Panc1 (cell line): ENCODE measurements at places on chromosomes 16 and 17. TPM values are rescaled to one million over a fixed set of nuclear protein-coding genes. Genes with fewer than 3 reads are reported as not detected.

DNA sequence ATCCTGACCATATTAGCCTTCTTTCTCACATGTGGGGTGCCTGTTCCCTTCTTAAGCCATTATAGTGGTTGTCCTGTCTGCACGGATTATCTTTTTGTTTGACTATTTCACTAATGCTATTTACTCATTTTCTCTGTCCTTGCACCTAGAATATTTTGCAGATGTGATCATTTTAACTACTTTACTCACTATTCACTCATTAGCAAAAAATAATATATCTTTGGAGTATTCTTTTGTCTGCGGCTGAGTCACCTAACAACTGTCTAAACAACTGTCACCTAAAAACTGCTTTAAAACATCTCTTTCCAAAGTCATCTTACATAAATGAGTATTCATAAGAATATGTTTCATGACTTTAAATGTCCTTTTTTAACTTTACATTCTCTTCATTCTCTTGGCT, 87.4 kb downstream of the KCNJ2 start:
- no peaks in the 10 kb centered on the region for H3K4me1 ChIP-seq
- H3K4me3 ChIP-seq, result no peak overlapping the region
- H3K36me3 ChIP-seq, result no peaks in the 10 kb centered on the region
- peaks cover 2% of the 10 kb centered on the region; the same call in 1 of the 2 replicates for H3K27me3 ChIP-seq

DNA sequence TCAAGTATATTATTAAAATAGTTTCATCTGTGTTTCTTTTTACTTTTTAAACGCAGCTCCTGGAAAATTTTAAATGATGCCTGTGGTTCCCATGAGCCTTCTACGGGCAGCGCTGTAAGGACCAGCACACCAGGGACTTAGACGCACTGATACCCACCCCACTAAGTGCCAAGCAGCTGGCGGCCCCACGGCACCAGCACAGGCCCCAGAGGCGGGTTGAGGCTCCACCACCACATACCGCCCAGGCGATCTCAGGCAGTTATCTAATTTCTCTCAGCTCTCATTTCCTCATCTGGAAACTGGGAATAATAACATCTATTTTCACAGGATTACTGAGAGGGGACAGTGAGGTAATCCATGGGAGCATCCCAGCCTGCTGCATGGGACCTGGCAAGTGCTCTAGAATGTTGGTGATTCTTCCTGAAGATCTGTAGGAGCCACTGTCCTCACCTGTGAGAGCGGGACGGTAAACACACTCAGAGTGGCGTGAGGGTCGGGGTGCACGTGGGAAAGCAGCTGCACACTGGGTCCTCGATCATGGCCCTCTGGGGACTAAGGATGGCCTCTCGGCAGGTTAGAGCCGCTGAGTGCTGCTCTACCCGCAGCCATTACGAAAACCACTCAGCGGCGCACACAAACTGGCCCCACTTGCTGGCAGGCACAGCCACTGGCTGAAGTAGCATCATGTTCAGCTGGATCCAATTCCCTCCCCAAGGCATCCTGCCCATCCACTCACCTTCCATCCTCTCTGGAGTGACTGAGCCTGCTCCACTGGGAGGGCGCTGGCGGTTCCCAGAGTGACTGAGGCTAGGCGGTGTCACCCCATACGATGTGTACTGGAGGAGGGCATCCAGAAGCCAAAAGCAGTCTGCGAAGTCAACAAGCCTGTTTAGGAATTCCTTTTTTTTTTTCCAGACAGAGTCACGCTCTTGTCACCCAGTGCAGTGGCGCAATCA, 17.6 kb upstream of the SLC38A8 start:
- H3K4me1 ChIP-seq, result no peaks in the 10 kb centered on the region
- no peak overlapping the region for H3K4me3 ChIP-seq
- H3K27ac ChIP-seq, result no peak overlapping the region
- H3K27me3 ChIP-seq, result no peaks in the 10 kb centered on the region
- peaks cover 4% of the 10 kb centered on the region; the same call in 1 of the 2 replicates for H3K36me3 ChIP-seq

- H3K4me3 ChIP-seq, result no peak overlapping the region
- no peak for DNase-seq
- peaks cover 3% of the 10 kb centered on the region; the same call in 1 of the 2 replicates for H3K4me1 ChIP-seq
These were observed 189.5 kb upstream of the GSE1 start for GRCh38 chr16:85423631-85424030.

DNA sequence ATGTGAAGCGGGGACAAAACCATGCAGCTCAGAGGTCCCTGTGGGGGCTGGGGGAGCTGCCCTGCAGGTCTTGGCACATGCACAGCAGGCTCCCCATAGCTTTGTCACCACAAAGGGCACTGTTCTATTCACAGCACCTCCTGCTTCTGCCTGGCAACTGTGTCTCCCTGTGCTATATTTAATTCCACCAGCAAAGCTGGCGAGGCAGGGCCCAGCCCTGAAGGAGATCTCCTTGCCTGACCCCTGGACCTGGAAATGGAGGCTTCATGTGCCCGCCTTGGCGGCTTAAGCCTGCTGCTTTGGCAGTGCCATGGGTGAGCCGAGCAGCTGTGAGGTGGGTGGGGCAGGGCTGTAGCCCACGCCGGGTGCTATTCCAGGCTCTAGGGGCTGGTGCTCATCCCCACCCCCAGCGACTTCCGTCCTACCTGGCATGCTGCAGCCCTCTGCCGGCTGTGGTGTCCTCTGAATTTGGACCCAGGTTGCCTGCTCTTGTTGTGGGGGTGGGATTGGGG, 6.8 kb downstream of the LDHD start:
- peaks cover 54% of the 10 kb centered on the region for H3K4me1 ChIP-seq
- no peaks in the 10 kb centered on the region for H3K36me3 ChIP-seq
- DNase-seq, result no peak
- H3K4me3 ChIP-seq, result no peak overlapping the region
- peak overlapping the region; percentile 86 for H3K27ac ChIP-seq

DNA sequence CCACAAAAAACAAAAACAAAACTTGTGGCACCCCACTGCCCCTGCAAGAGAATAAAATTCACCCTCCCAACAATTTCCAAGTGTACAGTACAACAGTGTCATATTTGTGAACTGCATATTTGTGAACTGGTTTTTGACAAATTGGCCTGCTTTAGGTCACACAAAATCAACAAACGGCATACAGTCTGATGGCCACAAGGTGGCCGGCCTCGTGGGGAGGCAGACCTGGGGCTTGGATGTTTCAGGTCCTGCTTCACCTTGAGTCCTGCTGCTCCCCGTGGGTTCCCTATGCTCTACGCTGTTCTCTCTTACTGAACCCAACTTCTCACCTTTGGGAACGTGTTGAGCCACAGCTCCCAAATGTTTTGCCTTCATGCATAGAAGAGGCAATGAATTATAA, 102.2 kb downstream of the CDK5R1 start:
- no peaks in the 10 kb centered on the region for H3K36me3 ChIP-seq
- no peaks in the 10 kb centered on the region for H3K4me1 ChIP-seq
- no peak overlapping the region for H3K27ac ChIP-seq
- H3K27me3 ChIP-seq, result peaks cover 7% of the 10 kb centered on the region; the same call in 1 of the 2 replicates
- no peak for DNase-seq
- no peak overlapping the region for H3K4me3 ChIP-seq

DNA sequence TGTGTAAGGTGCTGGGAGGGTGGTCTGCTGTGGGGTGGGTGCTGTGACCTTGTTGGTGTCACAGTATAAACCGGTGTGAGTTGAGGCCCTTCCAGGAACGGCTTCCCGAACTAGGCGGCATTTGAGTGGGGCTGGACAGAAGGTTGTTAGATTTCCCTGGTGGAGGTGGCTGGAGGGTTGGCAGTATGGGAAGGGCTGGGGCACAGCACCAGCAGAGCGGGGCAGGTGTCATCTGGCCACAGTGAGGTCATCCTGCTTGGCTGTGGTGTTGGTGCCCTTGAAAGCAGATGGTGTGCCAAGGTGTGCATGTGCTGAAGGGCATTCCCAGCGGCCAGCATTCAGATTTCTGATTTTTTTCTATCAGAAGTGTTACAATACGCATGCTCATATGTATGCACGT, 28.1 kb downstream of the BANP start:
- no peak for DNase-seq
- H3K27ac ChIP-seq, result no peak overlapping the region
- no peaks in the 10 kb centered on the region for H3K4me1 ChIP-seq
- H3K36me3 ChIP-seq, result no peaks in the 10 kb centered on the region; the same call in 1 of the 2 replicates
- no peaks in the 10 kb centered on the region for H3K27me3 ChIP-seq
- no peak overlapping the region for H3K4me3 ChIP-seq

Gene ABI3
- not detected for total RNA-seq

- peaks cover 22% of the 10 kb centered on the region for H3K36me3 ChIP-seq
- no peaks in the 10 kb centered on the region for H3K27me3 ChIP-seq
- H3K4me3 ChIP-seq, result no peak overlapping the region
- H3K4me1 ChIP-seq, result no peaks in the 10 kb centered on the region
- DNase-seq, result no peak
These were observed 10.5 kb upstream of the PLK1 start for GRCh38 chr16:23668225-23668624.

Gene PTGES3L
- total RNA-seq, result 0.74 TPM

Gene TSPOAP1
- 0.05 TPM for total RNA-seq

DNA sequence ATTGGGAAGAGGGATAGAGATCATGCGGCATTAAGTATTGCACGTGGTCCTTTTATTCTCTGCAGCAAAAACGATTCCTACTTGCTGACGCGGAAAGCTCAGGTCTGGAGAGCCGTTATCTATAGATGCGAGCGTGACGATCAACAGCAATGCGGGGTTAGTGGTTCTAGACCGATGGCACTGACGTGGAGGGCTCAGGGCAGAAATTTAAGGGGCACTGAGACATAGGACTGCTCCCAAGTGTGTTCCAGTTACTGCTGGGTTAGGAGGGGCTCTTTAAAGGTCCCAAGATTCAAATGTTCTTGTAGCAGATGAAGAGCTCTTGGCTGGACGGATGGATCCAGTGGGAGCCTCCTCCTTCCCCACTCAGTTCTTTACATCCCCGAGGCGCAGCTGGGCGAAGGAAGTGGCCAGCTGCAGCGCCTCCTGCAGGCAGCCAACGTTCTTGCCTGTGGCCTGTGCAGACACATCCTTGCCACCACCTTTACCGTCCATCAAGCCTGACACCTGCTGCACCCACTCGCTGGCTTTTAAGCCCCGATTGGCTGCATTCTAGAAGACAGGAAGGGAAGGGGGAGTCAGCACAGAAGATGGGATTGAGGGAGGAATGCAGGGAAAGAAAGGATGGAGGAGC, 732 bp upstream of the EXOSC6 start:
- H3K4me1 ChIP-seq, result no peaks in the 10 kb centered on the region
- no peaks in the 10 kb centered on the region for H3K27me3 ChIP-seq
- no peak overlapping the region for H3K27ac ChIP-seq
- H3K36me3 ChIP-seq, result peaks cover 5% of the 10 kb centered on the region

- H3K27ac ChIP-seq, result peak overlapping the region; percentile 86
- H3K36me3 ChIP-seq, result no peaks in the 10 kb centered on the region; the same call in 1 of the 2 replicates
- H3K27me3 ChIP-seq, result no peaks in the 10 kb centered on the region
- H3K4me1 ChIP-seq, result peaks cover 18% of the 10 kb centered on the region
- DNase-seq, result no peak
These were observed 1.0 kb downstream of the MCRIP1 start for GRCh38 chr17:81831957-81832607.

Gene RCVRN
- total RNA-seq, result not detected

Gene ZSCAN32
- 18.9 TPM for total RNA-seq

DNA sequence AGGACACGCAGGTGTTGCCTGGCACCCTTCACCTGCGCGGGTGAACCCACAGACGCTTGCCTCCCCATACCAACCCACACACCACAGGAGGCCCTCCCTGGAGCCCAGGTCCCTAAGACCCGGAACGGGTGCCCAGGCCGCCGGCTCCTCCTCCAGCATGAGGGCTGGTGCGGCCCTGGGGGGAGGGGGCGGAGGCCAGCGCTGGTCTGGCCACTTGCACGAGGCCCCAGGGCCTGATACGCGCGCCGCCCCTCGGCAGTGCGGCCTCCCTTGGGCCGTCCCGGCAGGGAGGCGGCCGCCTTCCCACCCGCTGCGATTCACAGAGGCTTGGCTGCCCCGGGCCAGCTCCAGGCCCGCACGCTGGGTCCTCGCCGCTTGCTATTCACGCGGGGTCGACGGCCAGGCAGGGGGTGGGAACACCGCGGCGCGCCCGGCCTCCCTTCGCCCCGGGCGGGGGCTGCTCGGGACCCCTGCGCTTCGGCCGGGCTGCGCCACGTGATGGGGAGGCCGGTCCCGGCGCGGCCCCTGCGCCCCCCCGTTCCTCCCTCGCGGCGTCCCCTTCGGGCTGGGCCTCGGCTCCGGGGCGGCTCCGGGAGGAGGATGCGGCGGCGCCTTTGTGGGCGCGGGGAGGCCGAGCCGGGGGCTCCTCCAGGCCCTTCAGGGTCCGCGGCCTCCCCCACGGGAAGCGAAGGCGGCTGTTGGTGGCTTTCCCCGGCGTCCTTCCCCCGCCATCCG, 685 bp downstream of the FASN start:
- H3K36me3 ChIP-seq, result peaks cover 28% of the 10 kb centered on the region
- peaks cover 50% of the 10 kb centered on the region for H3K4me1 ChIP-seq
- DNase-seq, result no peak
- peak overlapping the region; percentile 86 for H3K27ac ChIP-seq
- H3K27me3 ChIP-seq, result no peaks in the 10 kb centered on the region
- H3K4me3 ChIP-seq, result peak overlapping the region; percentile 88

- peak overlapping the region; percentile 67 for H3K27ac ChIP-seq
- H3K36me3 ChIP-seq, result no peaks in the 10 kb centered on the region
- DNase-seq, result no peak
- H3K4me3 ChIP-seq, result no peak overlapping the region
- peaks cover 16% of the 10 kb centered on the region for H3K4me1 ChIP-seq
- H3K27me3 ChIP-seq, result no peaks in the 10 kb centered on the region
These were observed 11.7 kb upstream of the TMIGD1 start for GRCh38 chr17:30345527-30346075.

Gene TBC1D3E
- total RNA-seq, result not detected

Gene ALOX12
- total RNA-seq, result not detected

- no peak for DNase-seq
- H3K27ac ChIP-seq, result no peak overlapping the region
- H3K36me3 ChIP-seq, result no peaks in the 10 kb centered on the region
- no peaks in the 10 kb centered on the region for H3K27me3 ChIP-seq
These were observed 141.4 kb downstream of the SOCS1 start for GRCh38 chr16:11114366-11115164.

- no peak for DNase-seq
- no peak overlapping the region for H3K27ac ChIP-seq
- H3K36me3 ChIP-seq, result no peaks in the 10 kb centered on the region
- H3K4me3 ChIP-seq, result peak overlapping the region; percentile 47
- H3K4me1 ChIP-seq, result peaks cover 11% of the 10 kb centered on the region; the same call in 1 of the 2 replicates
These were observed 23.4 kb downstream of the SLC25A10 start for GRCh38 chr17:81735264-81736102.

DNA sequence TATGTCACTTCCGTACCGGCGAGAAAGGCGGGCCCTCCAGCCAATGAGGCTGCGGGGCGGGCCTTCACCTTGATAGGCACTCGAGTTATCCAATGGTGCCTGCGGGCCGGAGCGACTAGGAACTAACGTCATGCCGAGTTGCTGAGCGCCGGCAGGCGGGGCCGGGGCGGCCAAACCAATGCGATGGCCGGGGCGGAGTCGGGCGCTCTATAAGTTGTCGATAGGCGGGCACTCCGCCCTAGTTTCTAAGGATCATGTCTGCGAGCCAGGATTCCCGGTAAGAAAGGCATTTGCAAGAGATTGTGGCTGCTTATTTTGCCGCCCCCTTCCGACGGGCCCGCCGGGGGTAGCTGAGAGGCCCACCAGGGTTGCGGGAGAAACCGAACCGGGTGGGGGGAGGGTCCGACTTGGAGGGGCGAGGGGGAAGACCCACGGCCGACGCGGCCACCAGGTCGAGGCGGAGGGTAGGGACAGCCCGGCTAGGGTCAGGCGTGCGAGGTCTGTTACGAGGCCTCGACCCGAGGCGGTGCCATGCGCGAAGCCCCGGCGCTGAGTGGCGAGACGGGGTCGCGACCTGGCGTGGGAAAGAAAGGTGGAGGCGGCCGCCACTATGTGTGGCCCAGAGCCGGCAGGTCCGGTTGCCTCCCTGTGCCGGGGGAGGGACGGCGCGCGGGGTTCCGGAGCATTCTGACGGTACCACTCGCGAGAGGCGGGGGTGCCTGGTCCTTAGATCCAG, 6.7 kb upstream of the CD68 start:
- peaks cover 28% of the 10 kb centered on the region for H3K36me3 ChIP-seq
- H3K4me1 ChIP-seq, result peaks cover 33% of the 10 kb centered on the region
- H3K4me3 ChIP-seq, result peak overlapping the region; percentile 85
- H3K27ac ChIP-seq, result peak overlapping the region; percentile 90
